ENCODE measurements at places on chromosomes 2 and 18.

DNA sequence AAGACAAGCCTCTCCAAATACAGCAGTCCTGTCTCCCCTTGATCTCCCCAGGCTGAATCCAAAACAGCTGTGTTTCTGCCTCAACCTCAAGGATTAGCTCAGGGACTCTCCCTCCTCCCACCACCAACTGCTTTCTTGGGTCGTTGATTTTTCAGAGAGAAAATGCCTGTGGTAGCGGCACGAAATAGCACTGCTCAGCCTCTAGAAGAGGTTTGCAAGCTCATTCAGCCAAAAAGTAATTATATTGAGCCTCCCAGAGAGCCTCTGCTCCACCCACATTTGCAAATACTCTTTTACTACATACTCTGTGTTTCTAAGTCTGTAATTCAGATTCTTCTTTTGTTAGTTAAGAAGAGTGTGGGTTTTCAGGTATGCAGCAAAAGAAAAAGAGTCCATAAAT lies 396.4 kb upstream of the TNP1 start:
- no peak for DNase-seq

DNA sequence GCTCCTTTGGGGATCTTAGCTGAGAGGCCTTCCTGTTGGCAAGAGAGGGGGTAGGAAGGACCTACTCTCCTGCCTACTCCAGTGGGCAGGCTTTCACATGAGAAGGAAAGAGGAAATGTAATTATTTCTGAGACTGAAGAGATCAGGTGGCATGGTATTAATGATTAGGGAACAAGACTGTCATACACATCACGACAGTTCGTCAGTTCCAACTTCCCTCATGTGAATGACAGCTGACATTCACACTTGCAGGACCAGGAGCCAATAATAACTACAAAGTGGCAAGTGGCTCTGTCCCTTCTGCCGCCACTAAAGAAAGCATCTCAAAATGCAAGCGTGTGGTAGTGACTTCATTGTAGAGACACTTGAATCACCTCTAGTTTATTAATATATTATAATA lies 90.0 kb downstream of the ZCCHC2 start:
- no peak for DNase-seq

DNA sequence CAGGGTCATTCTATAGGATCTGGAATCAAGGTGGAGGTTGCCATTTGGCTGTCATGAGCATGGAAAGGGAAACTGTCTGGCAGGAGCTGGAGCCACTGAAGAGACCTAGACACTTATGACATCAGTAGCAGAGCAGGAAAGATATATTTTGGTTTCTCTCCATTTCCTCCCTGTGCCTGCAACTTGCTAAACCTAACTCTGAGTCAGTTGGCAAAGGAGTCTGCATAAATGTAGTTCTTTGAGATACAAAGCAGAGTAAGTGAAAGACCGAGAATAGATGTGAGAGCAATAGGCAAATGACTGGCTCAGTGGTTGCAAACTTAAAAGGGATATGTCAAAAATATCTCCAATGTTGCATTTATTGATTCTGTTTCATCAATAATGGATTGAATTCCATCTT lies 757.7 kb downstream of the KCNJ3 start:
- no peak for DNase-seq

DNA sequence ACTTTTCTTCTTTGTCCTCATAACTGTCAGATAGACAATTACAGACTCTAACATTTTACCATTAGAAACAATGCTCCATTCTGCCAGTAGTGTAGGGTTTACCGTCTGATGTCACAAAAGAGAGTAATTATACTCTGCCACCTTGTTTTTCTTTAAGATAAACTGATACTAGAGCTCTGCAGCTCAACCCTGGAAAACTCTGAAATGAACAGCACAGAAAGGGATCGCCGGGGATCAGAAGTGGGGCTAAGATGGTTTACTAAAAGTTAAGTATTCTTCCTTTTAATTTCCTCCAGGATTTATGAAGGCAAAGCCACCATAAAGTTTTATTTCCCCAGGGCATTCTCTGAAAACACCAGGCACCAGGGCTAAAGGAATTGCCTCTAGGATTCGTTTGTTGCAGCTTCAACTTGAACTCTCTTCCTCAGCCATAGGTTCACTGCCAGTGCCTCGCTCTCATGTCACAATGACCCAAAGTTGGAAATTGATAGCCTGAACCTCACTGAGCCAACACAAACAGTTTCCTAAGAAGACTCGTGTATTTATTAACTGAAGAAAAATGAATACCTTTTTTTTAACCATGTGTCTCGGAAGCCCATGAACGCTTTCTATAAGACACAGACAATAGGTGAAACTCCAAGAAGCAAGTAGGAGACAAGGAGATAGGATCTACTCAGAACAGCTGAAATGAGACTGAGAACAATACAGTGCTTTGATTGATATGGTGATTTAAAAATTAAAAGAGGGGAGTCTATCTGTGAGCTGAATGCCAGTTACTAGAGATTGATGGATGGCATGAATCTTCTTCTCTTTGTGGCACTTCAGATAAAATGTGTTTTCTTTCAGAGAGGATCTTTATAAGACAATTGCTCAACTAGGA lies 121.5 kb upstream of the SPATS2L start:
- DNase-seq, result no peak

DNA sequence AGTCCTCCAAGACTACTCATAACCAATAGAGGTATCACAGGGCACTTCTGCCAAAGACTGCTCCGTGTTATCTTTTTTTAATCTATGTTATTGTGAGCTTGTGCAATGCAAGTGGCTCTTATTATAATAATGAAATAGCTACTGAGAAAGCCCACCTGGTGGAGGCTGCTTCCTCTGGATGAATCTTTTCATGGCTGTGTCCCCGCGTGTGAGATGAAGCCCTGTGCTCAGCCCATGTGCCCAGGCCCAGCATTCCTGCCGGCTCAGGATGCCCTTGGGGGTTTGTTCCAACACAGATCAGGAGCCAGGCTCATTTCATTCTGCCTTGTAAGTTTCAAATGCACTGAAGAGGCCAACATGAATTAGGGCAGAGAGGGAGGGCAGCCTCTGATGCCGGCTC lies 18.7 kb downstream of the APCDD1 start:
- no peak for DNase-seq

DNA sequence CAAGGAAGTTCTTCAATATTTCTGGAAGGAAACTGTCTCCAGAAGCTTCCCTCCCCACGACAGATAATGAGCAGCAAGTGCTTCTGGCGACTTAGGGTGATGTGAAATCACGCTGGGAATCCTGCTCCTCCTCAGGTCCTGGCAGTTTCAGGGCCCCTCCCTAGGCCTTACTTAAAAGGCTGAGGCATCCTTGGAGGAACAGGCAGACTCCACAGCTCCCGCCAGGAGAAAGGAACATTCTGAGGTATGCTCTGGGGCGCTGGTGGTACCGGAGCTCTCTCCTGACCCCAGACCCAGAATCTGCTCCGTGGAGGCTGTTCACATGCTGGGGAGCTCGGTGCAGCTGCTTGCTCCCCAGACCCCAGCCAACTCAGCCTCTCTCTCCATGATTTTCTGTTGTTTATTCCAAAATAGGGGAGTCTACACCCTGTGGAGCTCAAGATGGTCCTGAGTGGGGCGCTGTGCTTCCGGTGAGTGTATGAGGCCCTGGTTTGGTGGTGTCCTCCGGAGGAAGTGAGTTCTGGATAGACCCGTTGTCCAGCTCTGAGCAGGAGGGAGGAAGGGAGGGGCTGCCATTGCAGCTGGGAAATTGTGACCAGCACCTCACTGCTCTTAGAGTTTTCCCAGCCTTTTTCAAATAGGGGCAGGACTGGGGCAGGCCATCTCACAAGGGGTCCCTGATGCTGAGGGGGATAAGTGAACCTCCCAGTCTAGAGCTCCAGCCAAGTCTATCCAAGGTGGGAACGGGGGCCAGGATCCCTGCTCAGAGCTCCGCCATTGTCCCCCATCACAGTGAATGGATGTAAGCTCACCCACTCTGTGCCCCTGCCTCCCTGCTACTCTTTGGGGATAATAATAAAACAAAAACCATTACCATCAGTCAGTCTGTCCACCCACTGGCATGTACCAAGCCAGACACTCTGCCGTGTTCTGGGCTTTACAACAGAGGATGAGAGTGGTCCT lies at the start of gene IL36RN:
TSS of gene IL36RN (plus strand) at position 201 of the 963 bp plus-strand sequence. CDS start at position 442, 241 bp downstream.
- DNase-seq, result no peak

GRCh38 chr2:23988371-23988770 lies 21.5 kb upstream of the MFSD2B start:
- DNase-seq, result no peak

GRCh38 chr18:49090901-49091300 lies 140.1 kb upstream of the SMAD7 start:
- no peak for DNase-seq

DNA sequence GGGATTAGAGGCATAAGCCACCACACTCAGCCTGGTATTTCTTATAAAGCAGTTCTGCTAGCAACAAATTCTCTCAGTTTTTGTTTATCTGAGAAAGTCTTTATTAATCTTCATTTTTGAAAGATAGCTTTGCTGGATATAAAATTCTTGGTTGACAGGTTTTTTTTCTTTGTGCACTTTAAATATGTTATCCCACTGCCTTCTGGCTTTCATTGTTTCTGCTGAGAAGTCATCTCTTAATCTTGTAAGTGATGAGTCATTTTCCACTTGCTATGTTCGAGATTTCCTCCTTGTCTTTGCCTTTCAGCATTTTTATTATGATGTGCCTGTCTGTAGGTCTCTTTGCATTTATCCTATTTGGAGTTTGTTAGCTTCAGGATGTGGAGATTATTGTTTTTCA lies 5.9 kb upstream of the ELAC1 start:
- no peak for DNase-seq

GRCh38 chr2:143686585-143687164 lies 557.5 kb downstream of the ARHGAP15 start:
- DNase-seq, result no peak

GRCh38 chr2:12043131-12043530 lies 296.7 kb downstream of the LPIN1 start:
- DNase-seq, result no peak

- DNase-seq, result no peak
Observed at GRCh38 chr2:232362174-232362900, 16.2 kb upstream of the ALPP start.

Data from stimulated activated CD4-positive, alpha-beta T cell treated with anti-CD3 and anti-CD28 coated beads, Interleukin-15, amount 100 ng/mL, for 24 hours (primary cell).